ENCODE measurements at places on chromosomes 11 and 22. TPM values are rescaled to one million over a fixed set of nuclear protein-coding genes. Genes with fewer than 3 reads are reported as not detected.

Gene FOLR1
- total RNA-seq, result not detected

Gene OR2AG2
- not detected for total RNA-seq

Gene OR4D10
- total RNA-seq, result not detected

Gene LRP4
- total RNA-seq, result 1.1 TPM

Gene PGA5
- not detected for total RNA-seq

Gene NCR3LG1
- total RNA-seq, result 0.26 TPM

Gene SEPTIN5
- total RNA-seq, result 28.1 TPM

Gene RAG1
- 1.7 TPM for total RNA-seq

Gene RIC3
- not detected for total RNA-seq

Gene HBD
- total RNA-seq, result not detected

Gene OR5I1
- not detected for total RNA-seq

Gene NCAM1
- 0.54 TPM for total RNA-seq

Gene KDELR3
- 18.1 TPM for total RNA-seq

Gene FREY1
- total RNA-seq, result 0.77 TPM

Gene NUDT22
- 40.1 TPM for total RNA-seq

Gene HPX
- not detected for total RNA-seq

Gene MYRF
- 0.11 TPM for total RNA-seq

Gene MIAT
- 0.69 TPM for total RNA-seq

Gene CNGA4
- not detected for total RNA-seq

Gene YPEL4
- 0.11 TPM for total RNA-seq

Gene PAFAH1B2
- 214 TPM for total RNA-seq

Gene SPON1
- 0.17 TPM for total RNA-seq

Gene PGR
- total RNA-seq, result under 0.01 TPM

Gene OR51B4
- not detected for total RNA-seq
